ENCODE measurements at places on chromosomes 4 and X. TPM values are rescaled to one million over a fixed set of nuclear protein-coding genes. Genes with fewer than 3 reads are reported as not detected.

Gene PCYT1B
- total RNA-seq = not detected

Gene ARFIP1
- 9.3 TPM for total RNA-seq

Gene TBC1D25
- total RNA-seq = 10.9 TPM

Gene GCNA
- total RNA-seq = 0.88 TPM

Gene SLC26A1
- 0.22 TPM for total RNA-seq

Gene SSX2B
- not detected for total RNA-seq

Gene OTC
- not detected for total RNA-seq

Gene EBP
- 145 TPM for total RNA-seq

Gene CXorf66
- total RNA-seq = not detected

Gene GRIA2
- not detected for total RNA-seq

Gene SH3RF1
- 11.2 TPM for total RNA-seq

Gene PRKG2
- 1.1 TPM for total RNA-seq

Gene FGG
- total RNA-seq = 9.3 TPM

Gene HELT
- total RNA-seq = not detected

Gene GRK4
- 2.0 TPM for total RNA-seq

Gene CC2D2A
- total RNA-seq = 20.0 TPM

Gene FGA
- total RNA-seq = 7.9 TPM

Gene NPY2R
- 0.09 TPM for total RNA-seq

Gene KLHL13
- 0.96 TPM for total RNA-seq

Gene ZNF718
- 0.54 TPM for total RNA-seq

Gene MEPE
- not detected for total RNA-seq

Gene TMSB15C
- total RNA-seq = 0.07 TPM

Gene NLRP2B
- not detected for total RNA-seq

Gene RBMXL3
- total RNA-seq = not detected

Gene ZGRF1
- total RNA-seq = 1.5 TPM

Gene PTPN13
- total RNA-seq = 3.4 TPM

Gene TMEM128
- 7.3 TPM for total RNA-seq

Gene EPGN
- not detected for total RNA-seq

Gene PPP4R3C
- total RNA-seq = not detected

Gene MAGEB17
- not detected for total RNA-seq

Gene EOLA1
- total RNA-seq = 20.8 TPM

Gene RAP1GDS1
- 25.2 TPM for total RNA-seq

Gene NPY1R
- total RNA-seq = 0.14 TPM

Gene TLR10
- 0.05 TPM for total RNA-seq

Gene KDR
- not detected for total RNA-seq

Gene VCX3B
- not detected for total RNA-seq

Gene MAGEB2
- not detected for total RNA-seq

Gene SMIM43
- total RNA-seq = 0.20 TPM

Gene ARX
- 0.29 TPM for total RNA-seq

Gene GLRA3
- total RNA-seq = not detected

Gene CT45A10
- not detected for total RNA-seq

Gene SHROOM3
- total RNA-seq = 6.8 TPM

Gene UGT2B11
- 0.11 TPM for total RNA-seq

Gene PCDH10
- total RNA-seq = 0.13 TPM

Gene GYPE
- total RNA-seq = not detected

Gene AMOT
- total RNA-seq = not detected

Gene RHOXF2B
- not detected for total RNA-seq

Gene PRAF2
- 37.8 TPM for total RNA-seq

Gene KIAA1210
- total RNA-seq = not detected

Gene BEX2
- total RNA-seq = 12.9 TPM

Gene PLAC1
- 0.82 TPM for total RNA-seq

Gene SLC6A14
- total RNA-seq = not detected

Gene CT45A5
- total RNA-seq = 0.26 TPM

Gene SMIM31
- 0.07 TPM for total RNA-seq

Gene PAGE2
- total RNA-seq = not detected

Gene KLHL5
- 59.4 TPM for total RNA-seq

Gene S100P
- 59.5 TPM for total RNA-seq

Gene L1CAM
- total RNA-seq = 23.1 TPM

Measured in A549 treated with RU486 at 1 μM for 4 hours (cell line).